ENCODE measurements at places on chromosomes 1 and 21. TPM values are rescaled to one million over a fixed set of nuclear protein-coding genes. Genes with fewer than 3 reads are reported as not detected.
A peak's percentile ranks its signal among the peaks of the same experiment; 100 is the strongest.

DNA sequence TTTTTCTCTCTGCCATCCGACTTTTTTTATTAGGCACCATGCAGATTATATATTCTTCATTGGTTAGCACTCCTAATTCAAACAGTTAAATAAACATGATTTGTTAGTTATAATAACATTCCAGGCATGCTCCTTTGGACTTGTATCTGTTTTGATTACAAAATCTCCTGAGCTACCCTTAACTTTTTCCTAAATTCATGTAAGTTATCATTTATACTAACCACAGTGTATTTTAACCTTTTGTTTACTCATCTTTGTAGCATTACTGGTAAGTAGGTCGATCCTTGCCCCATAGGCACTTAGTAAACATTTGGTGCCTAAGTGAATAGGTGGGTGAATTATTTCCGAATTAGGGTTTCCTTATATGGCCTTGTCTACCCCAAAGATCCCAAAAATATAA, 43.8 kb downstream of the MIER1 start:
- H3K36me3 ChIP-seq: peaks cover 28% of the 10 kb centered on the region
- H3K4me1 ChIP-seq: no peaks in the 10 kb centered on the region
- no peak overlapping the region for H3K4me3 ChIP-seq
- no peak overlapping the region for H3K27ac ChIP-seq
- H3K27me3 ChIP-seq: no peaks in the 10 kb centered on the region

DNA sequence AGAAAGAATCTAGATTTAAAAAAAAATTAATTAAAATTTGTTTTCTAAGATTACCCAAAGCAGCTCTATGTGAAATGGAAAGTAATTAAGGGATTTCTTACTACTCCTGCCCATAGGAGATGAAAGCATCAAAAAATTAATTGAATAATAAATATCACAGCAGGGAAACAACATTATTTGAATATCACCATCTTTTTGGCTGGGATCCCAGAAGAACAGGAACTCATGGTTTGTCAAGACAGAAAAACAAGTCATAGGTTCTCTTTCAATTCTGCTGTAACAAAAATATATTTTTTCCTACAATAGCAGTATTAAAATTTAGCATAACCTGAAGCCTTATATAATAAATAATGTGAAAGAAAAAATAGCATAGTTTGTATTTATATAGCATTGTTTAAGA, 1713.4 kb downstream of the NCAM2 start:
- no peaks in the 10 kb centered on the region for H3K4me1 ChIP-seq
- H3K36me3 ChIP-seq: no peaks in the 10 kb centered on the region
- no peaks in the 10 kb centered on the region for H3K27me3 ChIP-seq
- H3K4me3 ChIP-seq: no peak overlapping the region
- DNase-seq: no peak
- no peak overlapping the region for H3K27ac ChIP-seq

SLC9C2 gene
- not detected for total RNA-seq

- H3K36me3 ChIP-seq: no peaks in the 10 kb centered on the region
- H3K4me3 ChIP-seq: no peak overlapping the region
- DNase-seq: peak; percentile 26
- peaks cover 50% of the 10 kb centered on the region for H3K27me3 ChIP-seq
- H3K27ac ChIP-seq: no peak overlapping the region
These were observed 18.3 kb upstream of the PPIE start for GRCh38 chr1:39720094-39720999.

GRCh38 chr1:159341736-159342135, 39.6 kb downstream of the FCER1A start:
- no peaks in the 10 kb centered on the region for H3K4me1 ChIP-seq
- no peaks in the 10 kb centered on the region for H3K36me3 ChIP-seq
- H3K27ac ChIP-seq: no peak overlapping the region
- no peak for DNase-seq
- H3K4me3 ChIP-seq: no peak overlapping the region

- no peaks in the 10 kb centered on the region for H3K27me3 ChIP-seq
- H3K4me1 ChIP-seq: no peaks in the 10 kb centered on the region
- H3K36me3 ChIP-seq: no peaks in the 10 kb centered on the region
- no peak for DNase-seq
- no peak overlapping the region for H3K27ac ChIP-seq
These were observed 333.6 kb downstream of the DUSP10 start for GRCh38 chr1:221408117-221408803.

GRCh38 chr1:3290438-3290837, 164.0 kb upstream of the ARHGEF16 start:
- H3K36me3 ChIP-seq: no peaks in the 10 kb centered on the region
- H3K27me3 ChIP-seq: no peaks in the 10 kb centered on the region
- no peak overlapping the region for H3K4me3 ChIP-seq

DNA sequence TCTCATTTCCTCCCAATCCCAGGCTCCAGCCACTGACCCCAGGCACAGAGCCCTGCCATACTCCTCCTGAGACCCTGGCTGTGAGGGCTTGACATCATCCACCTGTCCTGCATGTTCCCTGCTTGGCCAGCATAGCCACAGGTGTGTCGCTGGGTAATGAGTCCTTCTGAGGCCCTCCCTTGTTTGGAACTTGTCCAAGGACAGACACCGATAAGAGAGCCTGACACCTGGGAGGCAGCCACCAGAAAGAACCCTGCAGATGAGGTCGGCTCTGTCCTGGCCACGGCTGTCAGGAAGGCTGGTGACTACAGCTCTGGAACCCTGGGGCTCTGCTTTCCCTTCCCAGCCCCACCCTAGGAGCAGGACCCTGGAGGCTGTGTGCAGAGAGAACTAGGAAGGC, 34.6 kb downstream of the TMEM63A start:
- H3K36me3 ChIP-seq: no peaks in the 10 kb centered on the region
- no peak overlapping the region for H3K27ac ChIP-seq
- no peak for DNase-seq

GRCh38 chr1:51843948-51844347, 34.6 kb downstream of the NRDC start:
- H3K27ac ChIP-seq: no peak overlapping the region
- no peaks in the 10 kb centered on the region for H3K27me3 ChIP-seq
- H3K4me1 ChIP-seq: no peaks in the 10 kb centered on the region
- H3K36me3 ChIP-seq: peaks cover 3% of the 10 kb centered on the region

GRCh38 chr1:43573066-43573800, 42.5 kb downstream of the PTPRF start:
- H3K27me3 ChIP-seq: no peaks in the 10 kb centered on the region
- DNase-seq: no peak
- no peak overlapping the region for H3K27ac ChIP-seq
- H3K36me3 ChIP-seq: peaks cover 2% of the 10 kb centered on the region

ATP8B2 gene
- total RNA-seq: 71.9 TPM

NFIA gene
- total RNA-seq: 4.6 TPM

CFHR4 gene
- not detected for total RNA-seq

EFNA1 gene
- 16.4 TPM for total RNA-seq

GRCh38 chr1:4463631-4464030, 190.8 kb upstream of the AJAP1 start:
- no peaks in the 10 kb centered on the region for H3K4me1 ChIP-seq
- H3K27me3 ChIP-seq: no peaks in the 10 kb centered on the region
- DNase-seq: no peak

- H3K36me3 ChIP-seq: no peaks in the 10 kb centered on the region
- no peak overlapping the region for H3K4me3 ChIP-seq
- DNase-seq: peak; percentile 62
- no peaks in the 10 kb centered on the region for H3K4me1 ChIP-seq
These were observed 102.8 kb upstream of the COL24A1 start for GRCh38 chr1:86259390-86259789.

GRCh38 chr1:48182439-48182838, 40.1 kb upstream of the SLC5A9 start:
- no peaks in the 10 kb centered on the region for H3K36me3 ChIP-seq
- H3K4me3 ChIP-seq: no peak overlapping the region
- no peak overlapping the region for H3K27ac ChIP-seq
- H3K27me3 ChIP-seq: no peaks in the 10 kb centered on the region
- no peak for DNase-seq
- no peaks in the 10 kb centered on the region for H3K4me1 ChIP-seq

SPRR2F gene
- total RNA-seq: not detected
